ENCODE measurements at places on chromosomes 1 and 21. TPM values are rescaled to one million over a fixed set of nuclear protein-coding genes. Genes with fewer than 3 reads are reported as not detected.

DNA sequence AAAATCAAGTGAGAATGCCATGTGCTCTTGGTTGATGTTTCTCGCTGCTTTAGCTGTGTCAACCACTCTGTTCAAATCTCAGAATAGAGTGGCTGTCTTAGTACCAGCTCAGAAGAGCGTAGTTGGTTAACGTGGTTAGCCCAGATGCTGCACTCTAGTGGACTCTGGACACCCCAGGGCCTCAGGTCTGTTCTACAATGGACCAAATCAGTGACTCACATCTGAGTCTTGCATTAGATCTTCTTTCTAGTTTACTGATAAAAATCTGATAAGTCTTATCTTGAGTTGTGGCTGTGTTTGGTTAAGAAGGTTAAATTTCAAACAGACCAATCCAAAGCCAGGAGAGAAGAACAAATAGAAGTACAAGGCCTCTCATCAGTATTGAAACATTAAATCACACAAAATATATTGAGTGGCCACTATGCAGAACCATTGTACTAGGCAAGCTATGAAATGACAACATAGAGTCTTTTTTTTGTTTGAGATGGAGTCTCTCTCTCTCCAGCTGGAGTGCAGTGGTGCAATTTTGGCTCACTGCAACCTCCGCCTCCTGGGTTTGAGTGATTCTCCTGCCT is 104.1 kb downstream of the NR5A2 start:
- peak; percentile 41 for DNase-seq

DNA sequence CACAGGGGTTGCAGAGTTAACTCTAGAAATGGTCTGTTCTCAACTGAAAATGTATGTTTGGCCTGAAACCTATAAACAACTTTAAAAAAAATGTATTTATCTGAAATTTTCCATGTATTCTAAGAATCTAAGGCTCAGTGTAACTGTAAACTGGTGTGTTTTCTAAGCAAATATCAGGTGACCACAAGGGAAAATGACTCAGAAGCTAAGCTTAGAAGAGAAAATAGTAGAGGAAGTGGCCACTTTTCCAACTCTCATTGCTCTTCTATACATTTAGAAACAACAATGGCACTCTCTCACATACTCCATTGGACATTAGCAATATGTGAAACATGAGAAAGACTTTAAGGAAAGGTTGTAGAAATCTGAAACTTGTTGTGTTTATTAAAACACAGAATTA is 7.5 kb downstream of the TNFSF18 start:
- DNase-seq: peak; percentile 46

DNA sequence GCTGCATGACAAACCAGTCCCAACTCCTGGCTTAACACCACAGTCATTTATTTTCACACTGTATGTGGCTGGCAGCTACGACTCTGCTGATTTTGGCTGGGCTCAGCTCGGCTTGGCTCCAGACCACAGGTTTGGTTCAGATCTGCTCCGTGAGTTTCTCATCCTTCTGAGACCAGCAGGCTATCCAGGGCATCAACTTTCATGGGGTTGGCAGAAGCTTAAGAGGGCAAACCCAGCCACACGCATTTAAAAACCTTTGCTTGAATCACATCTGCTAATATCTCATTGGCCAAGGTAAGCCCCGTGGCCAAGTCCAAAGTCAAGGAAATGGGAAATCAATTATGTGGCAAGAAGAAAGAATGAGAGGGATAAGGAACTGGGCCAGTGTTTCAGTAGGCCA is 574.2 kb downstream of the MATN1 start:
- DNase-seq: no peak

- DNase-seq: peak; percentile 55
Measured at GRCh38 chr1:211327346-211327921, 801 bp downstream of the TRAF5 start.

DNA sequence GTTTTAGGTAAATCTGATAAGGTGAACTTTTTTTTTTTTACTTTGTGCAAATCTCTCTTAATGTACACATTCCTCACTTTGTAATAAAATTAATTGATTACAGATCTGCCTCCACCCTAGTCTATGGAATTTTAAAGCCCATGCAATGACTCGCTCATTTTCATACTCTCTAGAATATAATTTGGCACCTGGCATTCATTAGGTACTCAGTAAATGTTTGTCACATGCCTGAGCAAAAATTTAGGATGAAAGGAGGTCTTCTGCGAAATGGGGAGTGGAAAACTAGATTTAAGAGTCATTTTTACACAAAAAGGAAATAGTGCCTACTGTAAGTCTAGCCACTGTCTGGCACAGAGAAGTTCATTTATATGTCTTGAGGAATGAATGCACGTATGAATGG is 350.1 kb downstream of the DPYD start:
- no peak for DNase-seq

GRCh38 chr1:61332196-61332753 is 249.9 kb downstream of the NFIA start:
- no peak for DNase-seq

TMEM82 gene
- not detected for total RNA-seq
